ENCODE measurements at places on chromosomes 7 and 10. TPM values are rescaled to one million over a fixed set of nuclear protein-coding genes. Genes with fewer than 3 reads are reported as not detected.

Gene MGAM2
- not detected for total RNA-seq

Gene LRRC17
- 147 TPM for total RNA-seq

Gene COMMD3
- total RNA-seq = 42.8 TPM

Gene MOSPD3
- 2.5 TPM for total RNA-seq

Gene TBX20
- 11.5 TPM for total RNA-seq

Gene GPR85
- total RNA-seq = 0.56 TPM

Gene MET
- 67.1 TPM for total RNA-seq

Gene GPR26
- total RNA-seq = not detected

Gene ANKRD2
- total RNA-seq = 0.85 TPM

Gene MRLN
- total RNA-seq = not detected

Gene COL13A1
- total RNA-seq = 44.3 TPM

Gene SCIN
- total RNA-seq = 0.56 TPM

Gene CPN1
- not detected for total RNA-seq

Gene PLEKHA8
- 18.3 TPM for total RNA-seq

Gene CXCL12
- 75.3 TPM for total RNA-seq

Gene SPDYE6
- not detected for total RNA-seq

Gene CCSER2
- 15.1 TPM for total RNA-seq

Gene CHAT
- not detected for total RNA-seq

Gene CALHM3
- not detected for total RNA-seq

Gene SND1
- total RNA-seq = 208 TPM

Gene ZNF783
- total RNA-seq = 7.3 TPM

Gene HEPACAM2
- total RNA-seq = 0.28 TPM

Gene TRUB1
- 33.8 TPM for total RNA-seq

Gene LAMB4
- total RNA-seq = under 0.01 TPM

Gene LRCH4
- total RNA-seq = 12.7 TPM

Gene HOXA9
- total RNA-seq = not detected

Gene PRKCQ
- under 0.01 TPM for total RNA-seq

Gene MMD2
- total RNA-seq = not detected

Gene SLC39A12
- total RNA-seq = not detected

Gene CSGALNACT2
- 41.2 TPM for total RNA-seq

Gene HOXA13
- under 0.01 TPM for total RNA-seq

Gene PIP
- total RNA-seq = 0.38 TPM

Gene NOC3L
- total RNA-seq = 43.4 TPM

Gene LRRN3
- total RNA-seq = 10.5 TPM

Gene ASIC3
- total RNA-seq = under 0.01 TPM

Gene AKR1C2
- total RNA-seq = 73.6 TPM

Gene PPP3CB
- total RNA-seq = 22.6 TPM

Gene DOCK4
- 26.6 TPM for total RNA-seq

Gene ELN
- total RNA-seq = 6.9 TPM

Gene VIPR2
- total RNA-seq = 0.28 TPM

Gene CDHR3
- total RNA-seq = 2.5 TPM

Gene CCL26
- 2.9 TPM for total RNA-seq

Gene CPA4
- 24.3 TPM for total RNA-seq

Gene TMEM130
- 0.38 TPM for total RNA-seq

Gene CAMK1D
- 2.8 TPM for total RNA-seq

Gene PON1
- total RNA-seq = not detected

Gene ITIH5
- total RNA-seq = 1.4 TPM

Gene PTPRZ1
- total RNA-seq = under 0.01 TPM

Gene HYAL4
- not detected for total RNA-seq

Gene HMX2
- total RNA-seq = not detected

Gene AKR1E2
- total RNA-seq = 14.8 TPM

Gene ENO4
- total RNA-seq = under 0.01 TPM

Gene SNCG
- total RNA-seq = 36.1 TPM
